Stimulated activated CD4-positive, alpha-beta T cell treated with anti-CD3 and anti-CD28 coated beads, Interleukin-15, amount 100 ng/mL, for 48 hours (primary cell): ENCODE measurements at places on chromosomes 6 and 20.

DNA sequence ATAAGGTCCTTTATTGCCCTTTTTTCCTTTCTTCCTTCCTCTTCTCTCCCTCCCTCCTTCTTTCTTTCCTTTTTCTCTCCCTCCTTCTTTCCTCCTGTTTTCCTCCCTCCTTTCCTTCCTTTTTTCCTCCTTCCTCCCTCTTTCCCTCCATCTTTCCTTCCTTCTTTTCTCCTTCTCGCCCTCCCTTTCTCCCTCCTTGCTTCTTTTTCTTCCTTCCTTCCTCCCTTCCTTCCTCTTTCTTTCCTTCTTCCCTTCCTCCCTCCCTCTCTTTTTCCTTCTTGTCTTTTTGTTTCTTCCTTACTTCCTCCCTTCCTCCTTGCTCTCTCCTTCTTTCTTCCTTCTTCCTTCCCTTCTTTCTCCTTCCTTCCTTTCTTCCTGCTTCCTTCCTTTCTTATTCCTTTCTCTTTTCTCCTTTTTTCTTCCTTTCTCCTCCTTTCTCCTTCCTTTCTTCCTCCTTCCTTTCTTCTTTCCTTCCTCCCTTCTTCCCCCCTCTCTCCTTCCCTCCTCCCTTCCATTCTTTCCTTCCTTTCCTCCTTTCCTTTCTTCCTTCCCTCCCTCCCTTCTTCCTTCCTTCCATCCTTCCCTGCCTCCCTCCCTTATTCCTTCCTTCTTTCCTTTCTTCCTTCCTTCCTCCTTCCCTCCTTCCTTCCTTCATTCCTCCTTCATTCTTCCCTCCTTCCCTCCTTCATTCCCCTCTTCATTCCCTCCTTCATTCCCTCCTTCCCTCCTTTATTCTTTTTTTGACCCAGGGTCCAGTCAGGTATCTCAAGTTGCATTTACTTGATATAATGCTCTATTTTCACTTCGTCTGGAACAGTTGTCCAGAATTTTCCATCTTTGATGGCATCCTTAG, 11.7 kb upstream of the PHIP start:
- no peak for DNase-seq

- DNase-seq, result no peak
Observed at GRCh38 chr6:26284537-26285142, 80.4 kb upstream of the BTN3A2 start.

- no peak for DNase-seq
Observed at GRCh38 chr6:148203281-148203925, 139.2 kb upstream of the SASH1 start.

GRCh38 chr6:145815309-145816274, 997 bp upstream of the FBXO30 start:
- DNase-seq, result no peak

GRCh38 chr6:148470156-148470555, 127.5 kb downstream of the SASH1 start:
- no peak for DNase-seq

DNA sequence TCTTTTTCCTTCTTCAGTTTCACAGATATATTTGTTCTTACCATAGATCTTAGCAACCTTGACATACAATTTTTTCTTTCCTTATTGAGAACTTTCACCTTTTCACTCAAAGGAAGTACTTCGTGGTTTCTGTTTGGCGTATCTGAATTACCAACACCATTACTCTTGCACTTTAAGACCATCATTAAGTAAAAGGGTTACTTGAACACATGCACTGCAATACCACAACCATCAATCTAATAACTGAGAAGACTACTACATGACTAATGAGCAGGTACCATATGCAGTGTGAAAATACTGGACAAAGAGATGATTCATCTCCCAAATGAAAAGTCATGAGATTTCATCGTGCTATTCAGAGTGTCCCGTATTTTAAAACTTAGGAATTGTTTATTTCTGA, 21.7 kb upstream of the SENP6 start:
- no peak for DNase-seq

- no peak for DNase-seq
Observed at GRCh38 chr6:134626086-134626485, 308.2 kb upstream of the SGK1 start.

- DNase-seq, result no peak
Observed at GRCh38 chr6:163185744-163186143, 228.8 kb upstream of the QKI start.

- DNase-seq, result no peak
Observed at GRCh38 chr6:136378888-136379287, 89.2 kb upstream of the BCLAF1 start.

DNA sequence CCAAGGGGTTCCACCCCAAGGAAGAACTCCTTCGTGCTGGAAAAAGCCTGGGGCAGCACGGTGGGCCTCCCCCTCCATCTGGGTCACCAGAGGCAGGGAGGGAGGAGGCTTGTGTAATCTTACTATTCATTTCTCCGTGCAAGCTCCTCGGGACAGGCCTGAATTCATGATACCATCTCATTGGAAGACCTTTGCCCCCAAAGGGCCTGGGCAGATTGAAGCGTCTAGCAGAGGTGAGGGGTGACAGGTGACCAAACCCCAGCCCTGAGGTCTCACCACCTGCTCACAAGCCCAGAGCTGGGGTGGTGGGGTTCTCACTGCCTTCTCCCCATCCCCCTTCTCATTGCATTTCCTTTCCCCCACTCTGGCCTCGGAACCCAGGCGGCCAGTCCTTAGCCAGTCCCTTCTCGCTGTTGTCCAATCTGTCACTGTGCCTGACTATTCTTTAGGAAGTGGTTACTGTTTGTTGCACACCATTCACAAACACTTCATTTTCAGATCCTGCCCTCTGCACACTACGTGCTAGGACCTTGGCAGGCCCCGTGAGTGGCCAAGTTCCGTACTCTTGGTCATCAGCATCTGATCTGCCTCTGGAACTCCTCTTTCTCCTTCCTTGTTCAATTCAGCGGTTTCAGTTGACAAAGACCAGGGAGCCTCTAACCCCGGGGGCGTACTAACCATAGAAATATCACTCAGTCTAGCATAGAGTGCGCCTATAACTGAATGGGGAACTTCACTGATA, 137.1 kb downstream of the LY86 start:
- no peak for DNase-seq

DNA sequence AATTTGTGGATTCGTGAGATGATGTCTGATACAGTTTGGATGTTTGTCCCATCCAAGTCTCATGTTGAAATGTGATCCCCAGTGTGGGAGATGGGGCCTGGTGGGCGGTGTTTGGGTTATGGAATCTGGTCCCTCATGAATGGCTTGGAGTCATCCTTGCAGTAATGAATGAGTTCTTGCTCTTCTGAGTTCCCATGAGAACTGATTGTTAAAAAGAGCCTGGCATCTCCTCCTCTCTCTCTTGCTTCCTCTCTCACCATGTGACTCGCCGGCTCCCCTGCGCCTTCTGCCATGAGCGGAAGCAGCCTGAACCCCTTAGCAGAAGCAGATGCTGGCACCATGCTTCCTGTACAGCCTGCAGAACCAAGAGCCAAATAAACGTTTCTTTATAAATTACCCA, 30.5 kb upstream of the RPP40 start:
- DNase-seq, result no peak

- DNase-seq, result peak; percentile 3
Observed at GRCh38 chr20:13029687-13030375, 21.1 kb downstream of the SPTLC3 start.

DNA sequence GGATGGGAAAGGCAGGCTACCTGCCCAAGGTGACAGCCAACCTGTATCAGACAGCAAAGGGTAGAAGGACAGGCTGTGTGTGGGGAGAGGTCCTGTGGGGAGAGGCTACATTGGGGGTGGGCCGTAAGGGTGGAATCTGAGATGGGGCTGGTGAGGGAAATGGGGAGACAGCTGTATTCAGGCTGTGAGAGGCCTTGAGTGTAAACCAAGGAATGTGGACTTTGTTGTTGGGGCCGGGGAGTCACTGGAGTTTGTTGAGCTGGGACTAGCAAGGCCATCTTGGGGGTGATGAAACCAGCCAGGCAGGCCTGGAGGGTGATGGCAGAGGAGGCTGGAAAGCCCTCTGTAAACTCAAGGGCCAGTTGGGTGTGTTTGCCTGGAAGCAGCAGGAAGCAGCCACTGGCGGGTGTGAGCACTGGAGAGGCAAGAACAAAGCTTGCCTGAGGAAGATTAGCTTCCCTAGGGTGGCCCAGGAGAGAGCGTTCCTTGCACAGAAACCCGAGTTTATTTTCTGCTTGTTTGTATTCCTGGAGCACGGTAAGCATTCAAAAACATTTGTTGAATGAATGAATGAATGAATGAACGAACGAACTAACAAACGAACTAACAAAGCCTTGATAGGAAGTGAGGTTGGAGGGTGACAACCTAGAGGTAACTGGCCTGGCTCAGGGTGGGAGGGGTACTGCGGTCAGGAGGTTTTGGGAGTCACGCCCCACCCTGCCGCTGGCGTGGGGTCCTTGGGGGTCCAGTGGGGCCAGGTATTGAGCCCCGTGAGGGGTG, 18.9 kb downstream of the TTBK1 start:
- no peak for DNase-seq

DNA sequence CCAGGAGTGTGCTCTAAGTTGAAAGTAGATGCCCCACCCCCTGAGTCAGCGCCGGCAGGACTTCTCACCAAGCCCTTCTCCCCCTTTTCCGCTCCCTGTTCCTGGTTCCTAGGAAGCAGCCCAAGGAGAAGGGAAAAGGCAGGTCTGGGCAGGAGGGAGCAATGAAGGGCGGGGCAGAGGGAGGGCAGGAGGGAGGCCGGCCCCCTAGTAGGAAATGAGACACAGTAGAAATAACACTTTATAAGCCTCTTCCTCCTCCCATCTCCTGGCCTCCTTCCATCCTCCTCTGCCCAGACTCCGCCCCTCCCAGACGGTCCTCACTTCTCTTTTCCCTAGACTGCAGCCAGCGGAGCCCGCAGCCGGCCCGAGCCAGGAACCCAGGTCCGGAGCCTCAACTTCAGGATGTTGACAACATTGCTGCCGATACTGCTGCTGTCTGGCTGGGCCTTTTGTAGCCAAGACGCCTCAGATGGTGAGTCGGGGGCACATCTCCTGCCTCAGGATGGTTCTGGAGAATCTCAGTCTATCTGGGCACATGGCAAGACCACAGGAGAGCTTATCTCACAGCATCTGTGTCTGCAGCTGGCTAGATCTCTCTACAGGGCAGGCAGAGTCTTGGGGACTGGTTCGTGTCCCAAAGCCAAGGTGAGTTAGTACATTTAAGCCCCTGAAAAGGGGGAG, at the start of gene PROCR:
Gene PROCR, plus strand, starts transcription at position 320 of the 681 bp plus-strand sequence. Its CDS starts 83 bp downstream, at position 403.
- DNase-seq, result no peak
